ENCODE measurements at places on chromosomes 4 and X.

- DNase-seq = no peak
Observed at GRCh38 chr4:161148051-161148450, 1015.7 kb downstream of the FSTL5 start.

GRCh38 chrX:45794995-45795337 lies 594.3 kb upstream of the DIPK2B start:
- DNase-seq = no peak

GRCh38 chr4:26490111-26490959 lies at the start of gene CCKAR:
TSS of gene CCKAR (minus strand) at chr4:26490484. CDS start at chr4:26490267, 217 bp downstream.
- no peak for DNase-seq

- DNase-seq = no peak
Observed at GRCh38 chrX:23194885-23195554, 139.6 kb upstream of the PTCHD1 start.

DNA sequence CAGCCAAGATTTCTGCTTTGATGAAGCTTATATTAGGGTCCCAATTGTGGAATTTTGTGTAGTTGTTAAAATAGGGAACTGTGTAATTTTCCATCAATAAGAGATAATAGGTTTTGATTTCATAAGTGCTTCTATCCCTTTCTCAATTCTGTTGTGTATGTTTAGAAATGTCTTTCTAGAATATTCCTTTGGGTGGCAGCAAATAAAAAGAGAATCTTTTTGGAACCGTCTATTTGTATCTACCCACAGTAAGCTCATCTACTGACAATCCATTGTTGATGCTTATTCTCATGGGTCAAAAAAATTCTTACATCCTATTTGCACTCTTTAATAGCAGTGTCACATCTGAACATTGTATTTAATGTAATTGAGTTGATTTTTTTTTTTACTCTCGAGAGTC lies 61.7 kb downstream of the TMA16 start:
- no peak for DNase-seq

DNA sequence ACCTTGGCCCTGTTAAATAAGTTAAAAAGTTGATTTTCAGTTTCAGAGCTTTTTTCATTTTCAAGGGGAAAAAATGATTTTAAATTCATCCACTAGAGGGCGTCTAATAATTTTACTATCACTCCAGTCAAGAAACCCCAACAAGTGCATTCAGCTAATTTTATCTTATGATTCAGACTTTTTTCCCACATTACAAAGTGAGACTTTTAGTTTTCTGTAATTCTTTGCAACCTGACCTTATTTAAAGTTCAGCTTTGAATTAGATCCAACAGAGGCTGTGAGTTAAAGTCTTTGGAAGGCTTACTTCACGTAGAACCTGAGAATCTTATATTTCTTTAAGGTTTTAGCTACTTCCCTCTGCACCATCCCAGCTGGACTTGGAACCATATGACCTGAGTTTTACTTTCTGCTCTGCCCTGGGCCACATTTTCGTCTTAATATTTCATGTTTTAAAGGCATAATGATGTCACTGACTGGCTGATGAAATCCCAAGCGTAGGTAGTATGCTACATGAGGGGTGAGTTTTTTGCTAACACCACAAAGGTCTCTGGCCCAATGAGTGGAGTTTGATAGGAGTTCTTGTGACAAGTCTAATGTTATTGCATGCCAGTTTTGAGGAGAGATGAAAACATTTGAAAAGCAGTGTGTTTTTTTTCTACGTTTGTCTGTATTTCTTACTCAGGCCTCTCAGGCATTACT lies 7.2 kb downstream of the GNRHR start:
- no peak for DNase-seq
